ENCODE measurements at places on chromosomes 7 and 10.

DNA sequence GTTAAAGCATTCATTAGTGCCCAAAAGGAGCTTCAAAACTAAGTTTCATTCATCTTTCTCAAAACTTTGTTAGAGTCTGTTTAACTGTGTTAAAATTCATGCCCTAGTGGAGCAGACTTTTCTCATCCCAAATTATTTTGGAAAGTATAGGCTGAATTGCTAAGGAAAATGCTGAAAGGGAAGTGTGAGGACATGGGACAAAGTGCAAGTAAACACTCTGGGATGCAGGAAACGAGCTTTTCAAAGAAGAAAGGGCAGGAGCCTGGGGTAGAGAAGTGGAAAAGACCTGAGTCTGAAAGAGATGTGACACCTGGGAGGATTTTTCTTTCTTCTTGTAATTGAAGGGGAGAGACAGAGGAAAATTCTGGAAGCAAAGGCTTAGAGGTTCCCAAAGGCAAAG is 93.1 kb upstream of the ANKRD1 start:
- no peak for DNase-seq

- peak; percentile 80 for DNase-seq
Measured at GRCh38 chr7:131109759-131110296, 217.8 kb upstream of the MKLN1 start.

DNA sequence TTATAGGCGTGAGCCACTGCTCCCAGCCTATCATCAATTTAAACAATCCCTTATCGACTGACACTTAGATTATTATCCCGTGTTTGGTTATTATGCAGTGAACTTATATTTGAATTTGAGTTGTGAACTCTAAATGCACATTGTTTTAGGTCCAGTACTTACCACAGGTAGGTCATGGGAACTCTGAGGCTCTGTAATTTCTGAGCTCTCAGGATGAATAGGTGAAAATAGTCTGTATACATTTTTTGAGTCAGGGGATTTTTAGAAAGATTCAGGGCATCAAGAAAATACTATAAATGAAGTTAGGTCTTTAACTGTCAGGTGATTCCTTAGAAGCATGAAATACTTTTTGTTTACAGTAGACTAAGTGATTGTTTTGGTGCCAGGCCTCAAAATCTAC is 8.8 kb downstream of the CCDC136 start:
- DNase-seq: peak; percentile 11

DNA sequence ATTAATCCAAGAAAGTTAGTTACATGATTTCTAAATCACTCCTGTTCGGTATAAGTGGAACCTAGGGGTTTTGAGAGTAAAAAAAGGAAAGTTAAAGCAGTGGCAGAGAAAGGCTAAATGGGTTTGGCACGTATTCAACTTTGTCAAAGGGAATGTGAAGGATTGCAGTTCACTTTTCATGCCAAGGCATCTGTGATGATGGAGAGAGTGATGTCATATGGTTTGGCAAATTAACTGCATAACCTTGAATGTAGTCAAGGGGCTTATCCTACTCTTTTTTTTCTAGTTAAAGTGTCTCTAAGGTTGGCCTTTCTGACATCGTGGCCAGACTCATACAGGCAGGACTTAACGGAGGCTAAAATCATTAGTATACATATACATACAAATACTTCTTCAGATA is 277.8 kb downstream of the EXOC4 start:
- DNase-seq: no peak

DNA sequence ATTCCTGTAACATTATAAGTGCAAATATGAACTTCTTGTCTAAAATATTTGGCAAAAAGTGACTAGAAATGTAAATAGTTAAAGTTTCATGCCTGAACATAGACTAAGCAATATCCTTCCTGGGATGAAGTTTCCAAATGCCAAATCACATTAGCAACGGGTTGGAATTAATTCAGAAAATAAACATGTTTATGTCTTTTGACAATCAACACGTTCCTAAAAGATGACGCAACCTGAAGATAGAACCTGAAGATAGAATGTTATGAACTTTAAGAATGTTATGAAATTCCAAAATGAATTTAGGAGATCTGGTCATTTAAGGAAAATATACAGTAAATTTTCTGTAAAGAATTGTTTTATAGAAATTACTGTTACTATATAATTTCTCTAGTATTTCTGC is 9.2 kb downstream of the LAMB4 start:
- no peak for DNase-seq

DNA sequence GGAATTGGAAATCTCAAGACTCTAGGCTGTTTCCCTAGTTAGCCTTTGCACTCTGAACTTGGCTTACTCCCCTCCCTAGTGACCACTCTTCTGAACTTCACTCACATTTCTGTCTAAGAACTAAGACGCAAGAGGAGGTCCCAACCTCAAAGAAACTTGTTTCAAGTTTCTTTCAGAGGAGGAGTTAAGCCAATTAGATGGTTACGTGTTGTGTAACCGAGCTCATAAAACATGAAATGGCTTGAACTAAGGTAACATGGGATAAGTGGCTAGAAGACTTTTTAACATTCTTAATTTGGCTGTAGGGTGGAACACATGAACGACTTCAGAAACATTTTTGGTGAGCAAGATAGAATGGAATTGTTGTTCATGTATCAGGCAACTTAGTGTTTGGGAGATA is 39.5 kb upstream of the SEC61G start:
- DNase-seq: no peak
